ENCODE measurements at places on chromosomes 7 and 10. TPM values are rescaled to one million over a fixed set of nuclear protein-coding genes. Genes with fewer than 3 reads are reported as not detected.

DNA sequence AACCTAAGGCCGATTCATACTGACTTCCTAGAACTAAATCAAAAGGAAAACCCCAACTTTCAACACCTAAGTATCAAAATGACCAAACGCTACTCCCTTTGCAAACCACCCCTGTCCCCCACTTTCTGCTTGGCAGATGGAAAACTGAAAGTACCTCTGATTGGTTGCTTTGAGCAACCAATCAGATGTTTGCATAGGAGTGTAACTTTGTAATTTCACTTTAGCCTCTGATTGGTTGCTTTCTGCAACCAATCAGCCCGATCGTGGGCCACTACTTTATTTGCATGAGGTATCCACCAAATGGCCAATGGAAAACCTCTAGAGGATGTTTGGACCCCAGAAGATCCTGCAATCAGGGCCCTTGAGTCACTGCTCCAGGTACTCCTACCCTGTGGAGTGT lies 12.3 kb upstream of the SNX10 start:
- no peak for DNase-seq

DNA sequence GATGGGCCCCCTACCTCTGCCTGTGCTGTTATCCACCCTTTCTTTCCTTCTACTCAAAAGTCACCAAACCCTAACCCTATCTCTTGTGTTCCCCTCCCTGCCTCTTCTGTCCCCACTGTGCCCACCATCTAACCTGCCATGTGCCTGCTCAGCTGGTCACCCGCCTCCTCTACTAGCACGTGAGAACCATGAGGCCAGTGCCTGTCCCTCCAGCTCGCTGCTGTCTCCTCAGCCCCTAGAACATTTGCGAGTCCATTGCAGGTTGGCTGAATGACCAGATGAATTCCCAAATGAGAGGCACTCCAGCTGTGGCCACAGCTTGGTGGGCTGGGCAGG lies 129.0 kb downstream of the ARHGAP22 start:
- DNase-seq, result no peak

DNA sequence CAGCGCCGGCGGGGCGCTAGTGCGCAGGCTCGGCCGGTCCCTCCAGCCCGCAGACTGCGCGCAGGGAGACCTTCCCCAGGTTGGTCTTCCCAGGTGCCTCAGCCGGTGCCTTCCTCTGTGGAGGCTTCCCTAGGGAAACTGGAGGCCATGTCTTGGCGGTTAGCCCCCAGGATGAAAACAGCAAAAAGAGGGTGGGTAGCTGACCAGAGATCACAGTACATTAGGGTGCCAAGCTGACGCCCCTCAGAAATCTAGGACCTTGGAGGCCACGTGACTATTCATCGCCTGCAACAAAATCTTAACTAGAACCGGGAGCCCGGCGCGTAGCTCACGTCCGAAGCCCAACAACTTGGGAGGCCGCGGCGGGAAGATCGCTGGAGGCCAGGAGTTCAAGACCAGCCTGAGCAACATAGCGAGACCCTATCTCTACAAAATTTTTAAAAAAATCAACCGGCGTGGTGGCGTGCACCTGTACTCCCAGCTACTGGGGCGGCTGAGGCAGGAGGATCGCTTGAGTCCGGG lies 327 bp upstream of the FIS1 start:
- DNase-seq, result no peak

- DNase-seq, result peak; percentile 76
Measured at GRCh38 chr7:149071641-149072437, 18.7 kb downstream of the ZNF786 start.

DNA sequence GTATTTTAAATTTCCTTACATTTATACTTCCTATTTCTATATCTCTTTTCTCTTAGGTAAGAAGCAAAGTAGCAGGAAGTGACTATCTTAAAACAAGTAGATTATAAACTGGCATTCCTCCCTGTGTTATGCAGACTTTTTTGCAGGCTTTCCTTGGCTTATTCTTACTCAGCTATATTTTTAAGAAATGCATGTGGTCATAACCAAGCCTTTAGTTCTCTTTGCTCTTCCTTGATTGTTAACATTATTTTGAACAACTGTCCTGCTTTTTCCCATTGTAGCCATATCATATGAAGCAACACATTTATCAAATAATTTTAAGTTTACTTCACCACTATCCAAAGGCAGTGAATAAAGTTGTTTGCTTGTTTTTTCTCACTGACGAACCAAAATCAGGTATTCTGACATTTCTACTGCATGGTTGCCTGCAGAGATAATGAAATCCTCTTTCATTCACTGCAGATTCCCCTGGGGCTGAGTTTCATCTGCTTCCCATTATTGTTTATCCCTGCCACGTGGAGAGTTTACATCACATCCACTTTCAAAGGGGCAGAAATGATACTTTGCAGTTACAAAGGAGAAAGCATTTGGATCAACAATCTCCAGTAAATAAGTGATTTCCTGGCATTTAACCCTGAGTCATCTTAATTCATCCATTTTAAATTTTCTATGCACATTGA lies 389.9 kb upstream of the SEMA3C start:
- DNase-seq, result no peak

GRCh38 chr7:70614237-70615045 lies 517.5 kb upstream of the GALNT17 start:
- peak; percentile 94 for DNase-seq

GRCh38 chr10:17841050-17841449 lies 31.9 kb downstream of the MRC1 start:
- DNase-seq, result no peak

DNA sequence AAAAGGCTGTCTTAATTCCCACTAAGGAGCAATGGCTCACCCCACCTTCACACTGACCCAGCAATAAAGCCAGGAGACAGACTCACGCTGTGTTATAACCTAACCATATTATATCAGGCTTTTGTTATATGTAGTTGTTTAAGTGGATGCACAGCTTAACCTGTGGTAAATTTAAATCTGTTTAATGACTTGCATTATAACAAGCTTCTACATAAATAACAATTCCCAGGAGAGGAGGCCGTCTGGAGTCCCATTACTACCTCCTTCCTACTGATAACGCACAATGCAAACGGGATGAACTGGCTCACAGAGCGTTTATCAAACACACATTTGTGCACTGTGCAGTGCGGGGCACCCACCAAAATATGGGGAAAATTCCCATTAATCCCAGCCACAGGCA lies 102.1 kb upstream of the MGMT start:
- DNase-seq, result no peak

DNA sequence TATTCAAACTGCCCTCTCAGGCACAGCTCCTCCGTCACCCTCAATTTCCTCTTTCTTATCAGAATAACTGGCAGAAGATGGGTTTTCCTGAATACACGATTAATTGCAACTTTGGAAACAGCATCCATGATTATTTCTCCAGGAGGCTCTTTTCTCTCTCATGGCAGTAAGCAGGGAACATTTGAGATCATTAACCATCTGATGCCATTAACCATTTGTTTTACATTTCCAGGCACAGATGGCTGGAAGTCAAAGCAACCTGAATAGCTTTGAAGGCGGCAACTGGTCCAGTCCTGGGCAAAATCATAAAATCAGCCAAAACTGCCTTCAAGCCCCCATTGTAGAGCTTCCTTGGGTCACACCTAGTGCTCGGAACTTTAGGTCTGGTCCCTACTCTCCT lies 289.5 kb upstream of the AOAH start:
- no peak for DNase-seq

GRCh38 chr7:74495112-74496086 lies 41.7 kb downstream of the GTF2IRD1 start:
- no peak for DNase-seq

GRCh38 chr10:87827681-87828080 lies 9.7 kb upstream of the ATAD1 start:
- no peak for DNase-seq

GRCh38 chr7:33185786-33186185 lies 56.4 kb downstream of the BBS9 start:
- DNase-seq, result no peak

- DNase-seq, result no peak
Measured at GRCh38 chr10:110350812-110351211, 46.1 kb upstream of the SMNDC1 start.

GRCh38 chr7:48782511-48782910 lies 141.8 kb upstream of the CDC14C start:
- DNase-seq, result no peak

The NKX2-3 gene
- total RNA-seq, result not detected

The IMPDH1 gene
- 13.9 TPM for total RNA-seq

The MKX gene
- total RNA-seq, result 0.15 TPM

The GIMAP4 gene
- 44.8 TPM for total RNA-seq

The MGAM2 gene
- total RNA-seq, result 0.19 TPM

The ZNHIT1 gene
- total RNA-seq, result 57.2 TPM

The NRCAM gene
- 1.1 TPM for total RNA-seq

The MXI1 gene
- total RNA-seq, result 59.7 TPM
